ENCODE measurements at places on chromosomes 4 and X. TPM values are rescaled to one million over a fixed set of nuclear protein-coding genes. Genes with fewer than 3 reads are reported as not detected.

The PCSK1N gene
- 3.6 TPM for polyA plus RNA-seq

- no peak for DNase-seq
These were observed 42.0 kb upstream of the FBXW7 start for GRCh38 chr4:152577708-152578396.

The NWD2 gene
- under 0.01 TPM for polyA plus RNA-seq

GRCh38 chr4:184689681-184690080, 40.1 kb downstream of the PRIMPOL start:
- no peak for DNase-seq

- no peak for DNase-seq
These were observed 29.3 kb downstream of the WDR1 start for GRCh38 chr4:10087152-10087791.

The SOD3 gene
- polyA plus RNA-seq = 4.9 TPM

DNA sequence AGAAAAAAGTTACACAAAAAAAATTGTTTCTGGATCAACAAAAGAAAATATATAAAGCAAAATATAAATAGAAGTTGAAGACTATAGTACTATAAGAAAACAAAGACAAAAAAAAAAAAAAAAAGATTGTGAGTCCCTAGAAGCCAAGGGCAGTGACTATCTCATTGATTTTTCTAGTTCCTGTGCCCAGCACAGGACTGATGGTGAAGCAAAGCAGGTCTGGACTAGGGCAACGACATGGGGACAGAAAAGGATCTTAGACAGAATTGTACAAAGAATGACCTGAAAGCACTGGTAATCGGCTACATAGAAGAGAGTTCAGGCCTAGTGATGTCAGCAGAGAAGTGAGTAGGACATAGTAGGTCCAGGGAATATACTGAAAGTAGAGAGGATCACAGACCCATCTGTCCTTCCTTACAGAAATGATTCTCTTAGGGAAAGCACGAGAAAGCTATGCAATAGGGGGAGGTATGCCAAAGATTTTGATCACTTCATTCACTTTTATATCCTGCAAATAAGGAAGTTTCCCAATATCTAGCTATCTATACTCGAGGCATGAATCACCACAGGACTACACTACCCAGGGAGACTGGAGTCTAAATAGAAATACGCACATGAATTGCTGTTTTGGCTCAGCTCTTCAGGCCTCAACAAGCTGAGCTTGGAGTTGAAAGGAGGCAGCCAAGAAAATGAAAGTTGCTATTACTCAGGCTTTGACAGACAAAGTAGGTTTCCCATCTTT, 230.9 kb upstream of the GPC4 start:
- no peak for DNase-seq

GRCh38 chr4:30847167-30847566, 127.0 kb downstream of the PCDH7 start:
- no peak for DNase-seq

The BCORL1 gene
- polyA plus RNA-seq = 1.4 TPM

- peak; percentile 74 for DNase-seq
These were observed 11.7 kb downstream of the RPL9 start for GRCh38 chr4:39446842-39447573.
